T47D (cell line): ENCODE measurements at places on chromosomes 7 and 10.
A peak's percentile ranks its signal among the peaks of the same experiment; 100 is the strongest.

DNA sequence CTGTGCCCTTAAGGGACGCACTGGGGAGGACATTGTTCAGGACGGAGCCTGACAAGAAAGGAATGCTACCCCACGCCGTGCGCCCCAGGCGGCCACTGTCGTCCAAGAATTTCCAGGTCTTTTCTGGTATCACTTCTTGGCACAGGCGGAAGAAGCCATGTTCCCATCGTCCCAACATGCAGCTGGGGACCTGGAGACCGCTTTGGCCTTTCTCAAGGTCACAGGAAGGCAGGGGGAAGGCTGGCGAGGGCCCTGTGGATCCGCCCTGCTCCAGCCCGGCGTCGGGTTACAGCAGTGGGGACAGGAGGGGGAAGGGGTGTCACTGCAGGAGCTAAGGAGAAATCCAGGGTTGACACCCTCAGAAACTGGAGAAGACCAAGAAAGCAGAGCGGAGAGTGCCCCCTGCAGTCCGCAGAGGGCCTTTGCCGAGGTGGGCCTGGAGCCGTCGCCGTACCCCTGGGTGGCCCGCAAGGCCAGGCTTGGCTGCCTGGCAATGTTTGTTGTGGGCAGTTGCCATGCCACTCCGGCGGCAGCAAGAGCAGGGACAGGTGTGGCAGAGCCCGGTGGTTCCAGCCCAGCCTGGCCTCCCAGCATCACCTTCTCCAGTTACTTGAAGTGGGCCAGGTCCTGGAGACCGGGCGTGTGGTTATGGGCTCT lies 104.1 kb downstream of the LHPP start:
- DNase-seq = no peak

DNA sequence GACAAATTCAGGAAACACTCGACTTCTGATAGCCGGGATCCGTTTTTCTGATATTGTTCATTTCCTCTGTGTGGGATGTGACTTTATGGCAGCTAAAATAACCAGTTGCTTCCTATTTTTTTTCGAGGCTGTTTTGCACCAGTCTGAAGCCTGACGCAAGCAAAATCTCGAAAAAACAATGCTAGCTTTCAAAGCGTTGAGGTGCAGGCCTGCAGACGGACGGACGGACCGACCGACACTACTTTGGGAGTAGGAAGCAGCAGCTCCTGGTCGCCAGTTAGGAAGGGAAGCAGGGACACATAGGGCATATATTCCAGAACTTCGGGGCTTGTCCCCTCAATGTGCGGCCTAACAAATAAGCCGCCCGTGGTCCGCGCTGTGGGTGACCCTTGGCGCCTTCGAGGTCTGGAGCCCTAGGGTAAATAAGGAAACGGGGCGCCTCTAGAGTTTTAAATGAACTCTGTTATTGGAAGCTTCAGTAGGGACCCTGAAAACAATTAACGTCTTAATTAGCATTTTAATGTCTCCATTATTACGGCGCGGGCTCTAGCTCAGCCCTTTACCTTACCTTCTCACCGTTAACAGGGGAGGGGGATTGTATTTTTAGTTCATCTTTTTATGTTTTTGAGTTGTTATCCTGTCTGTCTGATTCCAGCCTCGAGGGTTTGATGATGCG lies 1.3 kb downstream of the HHEX start:
- no peak for DNase-seq

GRCh38 chr7:142452791-142453190 lies 194.9 kb upstream of the PRSS58 start:
- DNase-seq = no peak

DNA sequence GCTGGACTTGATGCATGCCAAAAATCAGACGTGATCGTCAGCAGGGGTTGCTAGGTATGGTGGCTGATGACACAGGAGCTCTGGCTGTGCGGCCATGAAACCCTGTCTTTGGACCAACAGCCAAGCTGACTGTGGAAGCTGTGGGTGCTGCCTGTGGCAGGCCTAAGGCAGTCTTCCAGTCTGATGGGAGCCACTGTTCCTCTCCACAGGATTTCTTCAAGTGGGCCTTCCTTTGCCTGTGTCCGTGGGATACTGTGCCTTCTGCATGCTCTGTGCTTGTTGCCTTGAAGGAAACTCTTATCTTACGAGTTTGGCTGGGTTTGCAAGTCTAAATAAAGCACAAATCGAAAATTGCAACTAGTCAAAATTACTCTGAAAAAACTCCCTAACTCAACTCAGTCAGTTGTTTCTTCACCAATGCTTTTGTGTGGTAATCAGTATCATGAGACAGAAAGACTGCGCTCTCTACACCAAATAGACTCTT lies 101.9 kb upstream of the PDLIM1 start:
- DNase-seq = no peak

- peak; percentile 70 for DNase-seq
Measured at GRCh38 chr7:25894902-25895791, 256.9 kb upstream of the NFE2L3 start.

DNA sequence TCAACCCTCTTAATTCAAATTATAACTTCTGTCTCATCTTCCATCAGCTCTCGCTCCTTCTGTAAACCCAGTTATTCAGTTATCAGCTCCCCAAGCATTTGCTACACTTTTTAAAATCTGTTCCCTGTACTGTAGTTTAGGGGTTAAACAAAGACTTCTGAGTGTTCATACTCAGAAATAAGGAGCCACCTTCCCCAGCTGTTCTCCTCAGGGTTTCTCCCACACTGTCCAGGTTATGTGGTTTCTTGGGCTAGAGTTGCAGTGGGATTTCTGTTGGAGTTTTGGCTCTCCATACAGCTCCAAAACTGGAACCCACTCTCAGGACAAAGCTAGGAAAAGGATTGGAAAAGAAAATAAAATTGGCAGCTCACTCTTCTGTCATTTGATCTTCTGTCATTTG lies 20.8 kb downstream of the NHLRC2 start:
- no peak for DNase-seq

DNA sequence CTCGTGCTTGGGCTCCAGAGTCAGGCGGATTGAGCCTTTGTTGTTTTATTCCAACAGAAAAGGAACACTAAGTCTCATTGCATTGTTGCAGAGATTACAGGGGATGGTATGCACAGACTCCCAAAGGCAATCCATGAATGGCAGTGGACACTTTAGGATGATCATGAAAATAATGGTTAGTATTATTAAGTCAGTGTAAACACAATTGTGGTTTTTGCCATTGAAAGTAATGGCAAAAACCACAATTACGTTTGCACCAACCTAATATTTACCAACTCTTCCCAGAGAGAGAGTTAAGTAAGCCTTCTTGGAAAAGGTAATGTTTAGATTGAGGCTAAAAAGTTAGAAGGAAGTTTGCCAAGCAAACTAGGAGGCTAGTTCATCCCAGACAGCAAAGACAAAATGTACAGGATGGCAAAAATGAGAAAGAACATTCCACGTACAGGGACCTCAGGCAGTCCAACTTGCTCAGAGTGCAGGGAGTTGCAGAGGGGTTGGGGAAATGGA lies 72.9 kb upstream of the AMPH start:
- DNase-seq = peak; percentile 77

GRCh38 chr7:12635830-12636229 lies 51.6 kb upstream of the ARL4A start:
- peak; percentile 28 for DNase-seq

DNA sequence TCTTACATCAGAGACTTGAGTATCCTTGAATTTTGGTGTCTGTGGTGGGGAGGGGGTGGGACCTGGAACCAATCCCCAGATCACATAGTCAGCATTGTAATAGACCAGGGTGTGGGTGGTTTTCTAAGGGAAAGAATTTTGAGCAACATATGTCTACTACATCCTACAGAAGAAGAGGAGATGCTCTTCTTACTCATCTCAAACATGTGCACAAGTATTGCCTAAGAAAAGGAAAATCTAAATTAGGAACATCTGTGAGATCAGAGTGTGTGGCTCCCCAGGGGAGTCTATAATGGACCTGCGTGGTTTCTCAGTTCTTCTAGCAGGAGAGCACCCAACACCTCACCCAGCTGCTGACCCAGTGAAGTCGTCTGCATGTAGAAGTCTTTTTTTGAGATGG lies 148.8 kb downstream of the CCDC3 start:
- no peak for DNase-seq

DNA sequence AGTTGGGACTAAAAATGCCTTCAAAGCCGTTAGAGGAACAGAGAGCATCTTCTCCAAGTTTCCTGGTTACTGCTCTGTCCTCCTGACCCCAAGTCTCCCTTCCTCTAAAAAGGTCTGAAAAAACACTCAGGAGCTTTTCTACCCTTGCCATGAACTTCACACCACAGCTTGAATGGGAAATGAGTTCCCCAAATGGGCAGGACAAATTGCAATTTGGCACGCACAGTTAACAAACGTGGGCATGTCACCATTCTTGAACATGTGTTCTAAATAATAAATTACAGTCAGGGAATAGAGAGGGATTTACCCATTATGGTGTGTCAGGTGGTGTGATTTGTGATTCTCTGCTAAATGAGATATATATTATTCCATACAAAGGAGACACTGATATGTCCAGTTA lies 91.2 kb upstream of the WNT16 start:
- DNase-seq = no peak

GRCh38 chr10:98328640-98329039 lies 60.6 kb upstream of the LOXL4 start:
- DNase-seq = no peak

GRCh38 chr7:148461392-148462179 lies 129.0 kb upstream of the C7orf33 start:
- no peak for DNase-seq

DNA sequence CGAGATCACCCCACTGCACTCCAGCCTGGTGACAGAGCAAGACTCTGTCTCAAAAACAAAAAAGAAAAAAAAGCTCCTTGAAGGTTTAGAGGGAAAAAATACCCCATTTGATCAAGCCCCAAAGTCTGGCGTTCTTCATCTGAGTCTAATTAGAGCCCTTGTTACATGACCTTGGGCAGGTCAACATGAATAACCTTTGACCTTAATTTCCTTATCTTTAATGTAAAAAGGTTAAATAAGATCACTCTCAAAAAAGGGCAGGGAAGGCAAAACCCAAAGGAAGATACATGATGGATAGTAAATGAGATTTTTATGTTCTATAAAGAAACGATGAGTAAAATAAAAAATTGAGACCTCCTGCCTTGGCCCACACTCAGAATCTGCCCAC lies 40.3 kb downstream of the SLC37A3 start:
- no peak for DNase-seq

- DNase-seq = no peak
Measured at GRCh38 chr10:50421026-50421719, 169.9 kb upstream of the ASAH2 start.

- DNase-seq = no peak
Measured at GRCh38 chr7:22607180-22607579, 107.2 kb upstream of the STEAP1B start.

GRCh38 chr7:66443946-66444345 lies 184.7 kb upstream of the KCTD7 start:
- no peak for DNase-seq

DNA sequence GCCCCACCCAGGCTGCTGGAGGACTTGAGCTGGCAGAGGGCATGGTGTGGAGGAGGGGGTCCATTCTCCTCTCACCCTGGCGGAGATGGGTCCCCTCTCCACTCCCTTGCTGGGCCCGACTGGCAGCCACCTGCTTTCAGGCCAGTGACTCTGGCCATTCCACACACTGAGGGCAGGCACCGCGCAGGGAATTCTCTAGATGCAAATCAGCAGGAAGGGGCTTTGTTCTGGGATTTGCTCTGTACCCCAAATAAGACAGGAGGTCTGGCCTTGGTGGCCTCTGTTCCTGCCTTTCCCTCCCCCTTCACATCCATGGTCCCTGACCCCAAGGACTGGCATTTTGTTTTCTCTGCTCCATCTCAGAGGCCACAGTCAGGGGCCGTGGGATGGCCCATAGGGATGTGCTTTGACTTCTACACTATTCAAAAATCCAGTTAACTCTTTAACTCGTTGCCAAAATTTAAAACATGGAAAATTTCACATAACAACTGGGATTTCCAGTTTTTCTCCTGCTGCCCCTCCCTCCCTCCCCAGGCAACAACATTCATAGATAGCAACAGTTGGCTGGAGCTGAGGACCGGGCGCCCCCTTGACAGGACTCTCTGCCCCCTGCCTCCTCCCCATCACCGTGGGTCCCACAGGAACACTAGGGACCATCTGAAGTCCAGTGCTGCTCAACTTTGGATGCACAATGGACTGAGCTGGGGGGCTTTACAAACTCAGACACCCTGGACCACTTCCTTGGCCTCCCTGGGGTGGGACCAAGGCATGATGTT lies 33.9 kb downstream of the PPIF start:
- DNase-seq = no peak

DNA sequence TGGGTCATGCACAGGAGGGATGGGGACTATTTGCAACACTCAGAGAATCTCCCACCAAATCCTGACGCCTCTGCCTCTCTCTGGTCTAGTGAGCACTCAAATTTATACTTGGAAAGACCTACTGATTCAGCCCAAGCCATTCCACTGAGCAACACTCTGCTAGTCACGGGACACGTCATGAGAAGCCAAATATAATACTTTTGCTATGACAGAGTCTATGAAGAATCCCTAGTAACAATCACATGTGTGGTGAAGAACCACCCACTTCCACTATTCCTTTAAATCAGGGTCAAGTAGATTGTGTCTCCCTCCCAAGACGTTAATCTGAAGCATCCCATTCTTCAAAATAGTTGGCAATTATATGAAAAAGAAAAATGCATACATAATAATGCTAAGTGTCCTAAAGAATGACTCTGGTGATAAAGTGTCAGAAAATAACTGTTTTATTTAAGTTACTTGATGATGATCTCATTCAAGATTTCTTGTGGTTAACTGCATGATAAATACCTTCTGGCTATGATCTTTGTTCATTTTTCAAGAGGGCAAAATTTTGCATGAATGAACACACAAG lies 28.5 kb downstream of the CHCHD3 start:
- no peak for DNase-seq

DNA sequence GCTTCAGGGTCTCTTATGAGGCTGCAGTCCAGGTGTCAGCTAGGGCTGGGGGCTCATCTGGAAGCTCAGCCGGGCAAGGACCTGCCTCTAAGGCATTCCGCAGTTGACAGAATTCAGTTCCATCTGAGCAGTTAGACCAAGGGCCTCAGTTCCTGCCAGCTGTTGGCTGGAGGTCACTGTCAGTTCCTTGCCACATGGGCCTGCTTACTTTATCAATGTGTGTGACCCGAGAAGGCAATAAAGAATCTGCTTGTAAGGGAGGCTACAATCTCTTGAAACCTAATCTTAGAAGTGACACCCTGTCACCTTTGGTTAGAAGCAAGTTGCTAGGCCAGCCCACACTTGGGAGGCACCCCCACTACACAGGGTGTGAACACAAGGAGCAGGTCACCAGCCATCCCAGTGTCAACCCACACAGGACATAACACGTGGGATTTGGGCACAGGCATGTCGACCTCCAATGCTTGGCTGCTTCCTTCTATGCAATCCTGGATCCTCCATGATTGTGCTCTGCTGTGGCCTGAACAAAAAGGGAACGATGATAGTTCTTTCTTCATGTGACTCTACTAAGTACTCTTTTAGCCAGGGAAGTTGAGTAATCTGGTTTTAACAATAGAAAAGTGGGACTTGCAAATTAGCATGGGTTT lies 41.8 kb downstream of the MTURN start:
- DNase-seq = no peak
